Epithelial cell of esophagus (primary cell): ENCODE measurements at places on chromosomes 7 and 10.
A peak's percentile ranks its signal among the peaks of the same experiment; 100 is the strongest.

DNA sequence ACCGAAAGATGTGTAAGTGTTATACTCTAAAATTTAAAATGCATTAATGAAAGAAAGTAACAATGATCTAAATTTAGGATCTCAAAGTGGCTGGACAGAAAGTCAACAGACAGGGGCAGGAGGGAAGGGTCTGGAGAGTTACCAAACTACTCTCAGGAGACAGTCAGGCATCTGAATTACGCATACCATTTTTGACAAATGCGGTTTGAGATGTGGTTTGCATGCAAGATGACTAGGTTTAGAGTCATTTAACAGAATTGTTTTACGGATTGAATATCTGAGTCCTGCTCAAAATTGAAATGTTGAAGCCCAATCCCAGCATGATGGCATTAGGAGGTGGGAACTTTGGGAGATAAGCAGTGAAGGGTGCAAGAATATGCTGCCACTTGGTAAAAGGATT, 314.1 kb downstream of the WDR11 start:
- peak; percentile 76 for DNase-seq

DNA sequence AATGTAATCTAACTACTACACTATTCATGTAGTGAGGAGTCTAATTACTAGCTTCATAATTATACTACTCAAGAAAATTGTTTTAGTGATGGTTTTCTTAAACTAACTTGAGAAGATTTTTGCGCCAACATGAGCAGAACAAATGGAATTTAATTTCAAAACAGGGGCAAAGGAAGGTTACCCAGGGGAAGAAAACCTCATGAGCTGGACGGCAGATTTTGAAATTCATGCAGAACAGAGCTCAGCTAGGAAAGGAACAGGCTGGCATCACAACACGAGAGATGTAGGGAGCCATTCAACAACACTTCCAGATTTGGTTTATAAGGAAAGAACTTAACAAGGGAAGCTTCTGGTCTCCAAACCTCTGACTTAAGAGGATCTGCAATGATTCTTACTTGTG, 235.3 kb upstream of the PRKCQ start:
- no peak for DNase-seq

DNA sequence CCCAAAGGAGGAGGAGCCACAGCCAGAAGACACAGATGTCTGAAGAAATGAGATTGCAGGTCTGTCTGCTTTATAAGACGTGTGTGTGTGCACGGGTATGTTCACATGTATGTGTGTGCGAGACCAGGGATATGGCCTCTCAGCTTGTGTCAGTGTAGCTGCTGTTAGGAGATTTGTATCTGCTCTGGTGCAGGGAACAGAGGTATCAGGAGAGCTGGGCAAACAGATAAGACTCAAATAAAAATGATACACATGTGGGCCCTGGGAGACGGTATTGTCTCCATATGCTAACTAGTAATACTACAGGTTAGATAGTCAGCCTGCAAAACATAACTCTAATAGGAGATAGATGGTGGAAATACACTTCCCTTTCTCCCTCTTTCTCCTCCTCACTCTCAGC, 161.0 kb downstream of the PLXNA4 start:
- no peak for DNase-seq

GRCh38 chr7:47092336-47092735, 489.6 kb downstream of the TNS3 start:
- no peak for DNase-seq

DNA sequence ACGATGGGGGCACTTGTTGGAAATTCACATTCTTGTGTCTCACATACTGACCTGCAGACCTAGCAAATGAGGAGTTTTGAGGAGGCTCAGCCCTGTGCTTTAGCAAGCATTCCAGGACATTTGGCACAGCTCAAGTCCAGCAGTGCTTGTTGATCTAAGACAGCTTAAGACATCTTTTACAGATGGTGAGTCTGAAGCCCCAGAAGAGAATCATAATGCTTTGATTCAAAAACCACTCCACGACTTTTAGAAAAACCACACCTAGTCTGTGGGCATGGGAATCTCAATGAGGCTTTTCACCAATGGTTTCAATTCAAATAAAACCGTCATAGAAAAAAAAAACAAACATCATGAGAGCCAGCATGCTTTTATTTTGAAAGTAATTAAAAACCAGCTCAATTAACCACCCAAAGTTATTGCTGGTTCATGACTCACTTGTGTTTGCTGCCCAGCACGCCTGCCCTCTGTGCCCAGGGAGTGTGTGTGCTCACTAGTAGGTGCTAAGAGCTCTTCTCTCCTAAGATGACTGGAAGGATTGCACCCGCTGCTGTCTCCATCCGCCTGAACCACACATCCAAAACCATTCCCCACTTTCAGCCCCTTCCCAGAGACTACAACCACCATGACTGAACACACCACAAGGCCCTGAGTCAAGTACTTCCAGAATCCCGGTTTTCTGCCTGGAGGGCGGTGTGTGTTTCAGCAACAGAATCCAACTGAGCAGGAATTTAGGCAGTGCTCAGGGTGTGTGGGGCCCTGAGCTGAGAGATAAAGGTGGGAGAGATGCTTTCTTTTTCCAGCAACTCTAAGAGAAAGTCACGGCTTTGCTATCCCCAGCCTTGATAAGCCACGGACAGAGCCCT, 130.2 kb upstream of the ADAM12 start:
- DNase-seq = peak; percentile 16

GRCh38 chr7:21106296-21106732, 319.6 kb upstream of the SP8 start:
- peak; percentile 91 for DNase-seq

GRCh38 chr7:108090791-108091460, 39.2 kb downstream of the LAMB4 start:
- DNase-seq = no peak

DNA sequence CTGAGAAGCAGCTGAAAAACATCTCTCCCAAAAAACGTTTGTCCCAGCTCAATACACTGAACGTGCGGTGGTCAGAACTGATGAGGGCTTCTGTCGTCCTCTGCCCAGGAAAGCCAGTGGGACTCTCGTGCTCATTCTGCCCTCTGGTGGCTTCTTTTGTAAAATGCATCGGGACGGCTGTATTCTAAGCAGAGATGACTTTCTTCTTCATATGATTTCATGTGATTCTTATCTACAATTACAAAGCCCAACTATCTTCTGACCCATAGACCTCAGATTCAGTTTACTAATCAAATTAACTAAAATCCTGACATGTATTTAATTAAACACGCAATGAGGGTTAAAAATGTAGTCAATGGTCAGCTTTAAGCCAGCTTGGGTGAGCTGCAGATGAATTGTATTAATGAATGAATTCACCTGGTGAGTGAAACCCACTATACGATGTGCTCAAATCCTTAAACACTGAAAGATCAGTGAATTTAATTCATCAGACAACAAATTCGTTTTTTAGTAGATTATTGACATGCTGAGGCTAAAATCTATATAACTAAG, 117.6 kb upstream of the FAM204A start:
- peak; percentile 64 for DNase-seq

- peak; percentile 54 for DNase-seq
These were observed 567.2 kb downstream of the SUGCT start for GRCh38 chr7:40701836-40702551.

GRCh38 chr10:33660329-33660728, 325.9 kb upstream of the NRP1 start:
- no peak for DNase-seq

- DNase-seq = peak; percentile 72
These were observed 450.6 kb upstream of the SORCS1 start for GRCh38 chr10:107614939-107615685.

DNA sequence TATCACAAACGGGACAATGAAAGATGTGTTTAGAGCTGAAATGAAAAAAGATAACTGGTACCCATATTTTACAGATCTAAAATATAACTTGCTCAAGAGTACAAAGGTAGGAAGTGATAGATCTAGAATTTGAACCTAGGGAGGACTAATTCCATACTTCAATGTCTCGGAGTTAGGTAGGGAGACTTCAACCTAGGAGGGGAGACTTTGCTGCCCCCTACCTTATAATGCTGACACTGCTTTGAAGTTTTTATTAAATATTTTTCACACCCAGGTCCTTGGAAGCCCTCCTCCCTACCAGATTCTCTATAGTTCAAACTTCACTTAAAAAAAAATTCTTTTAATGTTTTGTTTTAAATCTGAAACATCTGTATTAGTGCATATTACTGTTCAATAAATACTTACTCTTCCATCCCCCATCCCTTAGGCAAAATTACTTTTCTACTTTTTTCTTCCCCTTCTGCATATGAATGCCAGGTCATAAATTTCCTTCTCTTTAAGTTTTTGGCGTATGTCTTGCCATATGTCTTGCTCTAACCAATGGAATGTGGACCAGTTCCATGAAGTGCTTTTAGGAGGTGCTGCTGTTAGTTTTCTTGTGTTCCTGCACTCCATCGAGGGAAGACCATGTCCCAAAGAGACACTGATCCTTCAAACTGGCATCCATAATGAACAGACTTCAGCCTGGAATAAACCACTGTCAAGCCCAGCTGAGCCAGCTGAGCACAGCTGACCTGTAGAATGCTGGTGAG, 57.8 kb downstream of the MICU1 start:
- peak; percentile 24 for DNase-seq

GRCh38 chr10:133262696-133263095, 14.0 kb downstream of the ADAM8 start:
- DNase-seq = peak; percentile 79

GRCh38 chr10:71339796-71340589, 20.9 kb downstream of the SLC29A3 start:
- DNase-seq = peak; percentile 82

DNA sequence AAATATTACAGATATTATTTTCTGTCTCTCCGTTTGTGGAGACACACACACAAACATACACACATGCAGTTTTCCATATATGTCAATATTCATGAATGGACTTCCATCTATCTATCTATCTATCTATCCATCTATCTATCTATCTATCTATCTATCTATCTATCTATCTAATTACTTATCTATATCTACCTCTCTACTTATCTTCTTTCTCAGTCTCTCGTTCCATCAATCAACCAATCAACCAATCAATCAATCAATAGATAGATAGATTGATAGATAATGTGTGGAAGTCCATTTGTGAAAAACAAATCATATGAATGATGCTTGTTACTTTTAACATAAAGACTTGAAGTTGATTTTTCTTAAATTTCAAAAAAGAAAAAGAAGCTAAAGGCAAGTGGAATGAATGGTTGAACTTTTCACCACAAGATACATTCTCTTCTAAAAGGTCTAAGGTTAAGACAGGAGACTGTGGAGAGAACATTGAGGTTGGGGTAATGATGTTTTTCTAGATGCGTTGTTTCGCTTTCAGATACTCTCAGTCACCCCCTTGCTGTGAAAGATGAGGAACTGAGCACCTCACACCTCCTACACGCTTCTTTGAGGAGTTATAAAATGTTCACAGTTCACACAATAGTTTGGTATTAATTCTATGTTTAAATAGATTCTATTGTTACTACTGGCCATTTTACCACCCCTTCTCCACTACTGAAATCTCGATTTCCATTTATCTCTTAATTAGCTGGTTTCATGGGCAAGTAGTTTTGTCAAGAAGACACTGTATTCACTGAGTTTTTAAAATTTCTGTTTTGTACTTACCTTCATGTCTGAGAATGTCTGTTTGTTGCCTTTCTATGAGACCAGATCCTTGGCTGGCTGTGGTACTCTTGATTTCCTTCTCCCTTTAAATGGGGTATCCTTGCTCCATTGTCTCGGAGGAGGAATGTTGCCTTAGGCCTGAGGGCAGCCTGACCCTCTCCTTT, 114.1 kb downstream of the EMX2 start:
- no peak for DNase-seq

DNA sequence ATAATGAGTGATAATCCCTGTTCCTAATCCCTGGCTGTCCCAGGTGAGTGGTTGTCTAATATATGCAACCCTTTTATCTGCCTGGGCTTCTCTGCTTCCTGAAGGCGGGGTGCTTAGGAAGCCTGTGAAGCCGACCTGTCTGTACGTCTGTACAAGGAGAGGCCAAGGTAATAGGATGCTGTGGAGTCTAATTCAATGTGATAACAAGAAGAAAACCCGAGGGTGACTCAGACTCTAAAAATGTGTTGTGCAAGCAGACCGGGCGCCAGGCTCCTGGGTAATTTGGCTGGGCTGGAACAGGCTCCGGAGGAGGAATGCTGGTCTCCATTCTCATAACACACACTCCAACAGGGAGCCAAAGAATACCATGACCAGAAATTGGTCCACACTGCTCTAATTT, 43.6 kb downstream of the THNSL1 start:
- DNase-seq = peak; percentile 96
